ENCODE measurements at places on chromosomes 6 and 20.

GRCh38 chr6:79614326-79615305, 16.5 kb upstream of the SH3BGRL2 start:
- no peak for DNase-seq

DNA sequence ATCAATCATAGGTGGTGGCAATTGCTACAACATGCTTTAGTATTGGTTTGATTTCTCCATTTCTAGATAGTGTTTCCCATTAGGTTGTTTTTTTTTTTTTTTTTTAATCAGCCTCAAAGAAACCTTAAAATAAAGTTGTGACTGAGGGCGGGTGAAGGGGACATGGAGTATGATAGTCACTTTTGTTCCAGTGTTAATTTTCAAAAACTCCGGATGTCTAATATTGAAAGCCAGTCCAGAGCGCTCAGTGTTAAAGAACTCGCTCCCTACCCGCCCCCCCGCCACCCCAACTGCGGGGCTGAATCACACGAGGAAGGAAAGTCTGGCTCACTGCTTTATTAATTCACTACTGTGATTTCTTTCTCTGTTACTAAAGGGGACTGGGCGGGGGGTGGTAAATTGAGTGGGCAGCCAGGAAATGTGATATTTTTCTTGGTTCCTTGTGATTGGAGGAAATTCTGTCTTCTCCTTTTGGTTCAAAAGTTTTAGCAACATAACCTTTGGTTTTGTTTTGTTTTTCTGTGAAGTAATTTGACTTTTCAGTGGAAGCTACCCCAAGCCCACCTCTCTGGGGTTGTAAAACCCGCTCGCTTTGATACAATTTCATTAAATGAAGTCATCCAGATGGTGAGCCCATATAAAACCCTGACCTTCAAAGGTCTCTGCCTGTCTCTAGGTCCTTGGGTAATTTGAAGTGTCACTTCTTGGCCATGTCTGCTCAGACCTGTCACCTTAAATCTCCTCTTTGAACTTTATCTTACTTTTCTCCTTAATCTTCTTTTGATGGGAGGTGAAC, 38.0 kb downstream of the TNFAIP3 start:
- no peak for DNase-seq

- no peak for DNase-seq
Measured at GRCh38 chr6:124400261-124400999, 561.8 kb upstream of the RNF217 start.

- DNase-seq: no peak
Measured at GRCh38 chr6:35782424-35782823, 1.6 kb downstream of the CLPSL1 start.

DNA sequence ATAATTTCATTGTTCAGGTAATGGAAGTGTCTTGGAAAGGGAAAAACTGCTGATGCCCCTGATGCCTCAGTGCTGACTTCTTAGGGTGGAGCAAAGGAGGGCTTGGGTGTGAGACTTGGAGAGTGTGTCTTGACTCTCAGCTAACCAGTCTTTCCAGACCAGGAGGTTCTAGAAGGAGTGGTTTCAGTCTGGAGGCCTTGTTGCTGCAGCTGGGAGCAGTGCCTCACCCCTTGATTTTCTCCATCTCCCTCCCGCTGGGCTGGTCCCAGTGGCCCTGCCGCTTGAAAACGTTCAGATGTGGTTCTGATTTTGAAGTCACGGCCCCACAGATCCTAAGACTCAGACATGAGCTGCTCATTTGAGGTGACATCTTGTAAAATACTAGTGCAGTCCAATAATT, 5.4 kb downstream of the DSP start:
- no peak for DNase-seq

DNA sequence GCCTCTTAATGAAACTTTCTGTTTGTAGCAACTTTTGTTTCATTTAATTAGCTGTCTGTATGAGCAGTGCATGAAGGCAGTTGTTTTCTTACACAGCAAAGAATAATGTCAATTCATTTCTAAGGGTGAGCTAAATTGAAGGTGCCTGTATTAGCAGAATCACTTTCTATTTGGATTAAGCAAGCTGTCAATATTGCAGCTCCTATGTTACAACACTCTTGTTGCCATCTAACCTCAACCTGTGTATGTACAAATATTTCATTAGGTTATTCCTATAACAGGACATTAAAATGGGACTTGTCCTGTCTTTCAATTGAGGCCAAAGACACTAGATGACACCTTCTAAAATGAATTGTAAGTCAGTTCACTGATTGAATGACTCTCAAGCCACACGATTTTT, 647.5 kb downstream of the UTRN start:
- no peak for DNase-seq

DNA sequence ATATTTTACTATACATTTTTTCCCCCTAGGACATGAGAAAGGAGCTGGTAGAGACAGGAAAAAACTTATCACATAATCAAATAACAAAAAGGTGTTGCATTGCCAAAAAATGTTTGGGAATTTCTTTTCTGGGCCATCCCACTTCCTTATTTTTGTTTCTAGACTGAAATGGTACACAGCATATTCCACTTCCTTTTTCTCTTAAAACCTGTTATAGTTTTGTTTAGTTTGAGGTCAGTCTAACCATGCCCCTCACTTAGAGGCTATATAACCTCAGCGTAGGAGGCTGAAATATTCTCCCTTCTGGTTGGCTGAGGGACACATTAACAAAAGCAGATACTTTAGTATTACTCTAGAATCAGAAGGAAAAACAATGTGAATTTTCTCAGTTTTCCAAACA, 323.9 kb downstream of the GJA1 start:
- no peak for DNase-seq

Measured in kidney capillary endothelial cell (primary cell).